Stimulated activated CD8-positive, alpha-beta memory T cell treated with anti-CD3 and anti-CD28 coated beads, Interleukin-4, amount 100 ng/mL, for 24 hours (primary cell): ENCODE measurements at places on chromosomes 6 and 20.

DNA sequence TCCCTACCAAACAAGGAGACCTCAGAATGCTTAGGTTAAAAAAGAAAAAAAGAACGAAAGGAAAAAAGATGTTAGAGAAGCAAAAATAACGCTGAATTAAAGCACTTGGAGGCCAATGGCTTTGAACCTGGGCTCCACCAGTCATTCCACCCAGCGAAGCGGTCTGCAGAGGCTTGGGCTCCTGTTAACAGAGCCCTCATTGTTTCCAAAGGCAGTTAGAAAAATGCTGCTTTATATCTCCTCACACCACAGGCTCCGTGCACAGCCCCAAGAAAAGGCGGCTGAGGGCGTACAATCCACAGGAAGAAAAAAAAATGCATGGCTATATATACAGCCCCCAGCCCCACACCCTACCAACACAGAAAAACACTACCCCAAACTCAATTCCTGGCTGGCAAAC, 255.9 kb downstream of the FOXC1 start:
- DNase-seq: no peak

GRCh38 chr6:70176842-70177550, 125.9 kb downstream of the COL9A1 start:
- DNase-seq: no peak

DNA sequence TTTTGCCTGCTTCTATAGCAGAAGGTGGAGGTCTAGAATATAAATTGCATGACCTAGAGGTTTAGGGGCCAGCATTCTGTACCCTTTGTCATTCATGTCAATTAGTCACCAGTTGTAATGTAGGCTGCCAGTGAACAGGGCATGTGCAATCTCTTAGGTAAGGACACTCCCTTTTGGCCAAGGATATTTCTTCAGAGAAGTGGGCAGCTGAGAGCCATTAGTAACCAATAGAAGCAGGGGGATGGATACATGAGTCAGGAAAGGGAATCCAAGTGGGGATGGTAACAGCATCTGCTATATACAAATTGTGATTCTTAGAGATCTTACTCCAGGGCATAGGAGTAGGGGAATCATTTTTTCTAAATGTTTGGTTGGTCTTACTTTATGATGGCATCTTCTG, 494.2 kb upstream of the JAG1 start:
- no peak for DNase-seq

DNA sequence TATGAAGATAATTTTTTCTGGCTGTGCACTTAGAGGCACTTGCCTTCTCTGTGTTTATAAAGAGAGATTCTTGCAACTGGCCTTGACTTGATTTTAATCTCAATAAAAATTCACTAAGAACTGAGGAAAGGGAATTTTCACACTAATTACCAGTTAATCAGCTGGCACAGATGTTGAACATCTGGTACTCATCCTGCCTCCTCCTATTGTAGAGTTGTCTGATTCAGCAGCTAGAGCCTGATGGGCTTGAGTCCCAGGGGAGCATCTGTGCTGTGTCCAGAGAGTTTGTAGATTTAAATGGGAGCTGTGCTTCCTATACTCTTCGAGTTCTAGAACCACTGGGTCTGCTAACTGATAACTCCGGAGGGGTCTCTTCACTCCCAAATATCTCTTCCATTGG, 284.4 kb upstream of the RNF24 start:
- no peak for DNase-seq

GRCh38 chr6:113464536-113464935, 392.6 kb upstream of the MARCKS start:
- no peak for DNase-seq

DNA sequence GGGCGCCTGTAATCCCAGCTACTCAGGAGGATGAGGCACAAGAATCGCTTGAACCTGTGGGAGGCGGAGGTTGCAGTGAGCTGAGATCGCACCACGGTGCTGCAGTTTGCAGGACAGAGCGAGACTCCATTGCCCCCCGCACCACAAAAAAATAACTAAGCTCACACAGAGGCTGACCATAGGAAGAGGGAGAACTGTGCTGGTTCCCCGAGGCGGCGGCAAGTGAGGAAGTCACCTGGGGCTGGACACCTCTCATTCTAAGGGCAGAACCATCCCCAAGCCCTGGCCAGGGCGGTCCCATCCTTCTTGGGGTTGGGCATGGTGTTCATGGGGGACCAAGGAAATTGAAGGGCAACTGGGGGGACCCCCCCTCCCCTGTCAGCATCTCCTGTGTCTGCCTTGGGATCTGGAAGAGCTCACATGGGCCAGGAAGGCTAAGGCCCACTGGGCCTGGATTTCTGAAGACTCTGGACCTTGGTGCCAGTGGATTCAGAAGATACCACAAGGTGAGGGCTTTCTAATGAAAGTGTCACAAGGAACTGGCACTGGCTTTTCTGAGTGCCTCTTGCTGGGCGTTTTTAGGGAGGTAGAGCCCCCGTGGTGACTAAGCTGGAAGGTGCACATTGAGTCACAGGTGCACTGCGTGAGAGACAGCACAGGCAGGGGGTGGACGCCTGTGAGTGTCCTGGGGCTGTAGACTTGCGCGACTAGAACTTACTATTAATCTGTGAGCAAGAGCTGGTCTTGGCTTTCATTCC, 11.5 kb downstream of the IRF4 start:
- DNase-seq: peak; percentile 42

DNA sequence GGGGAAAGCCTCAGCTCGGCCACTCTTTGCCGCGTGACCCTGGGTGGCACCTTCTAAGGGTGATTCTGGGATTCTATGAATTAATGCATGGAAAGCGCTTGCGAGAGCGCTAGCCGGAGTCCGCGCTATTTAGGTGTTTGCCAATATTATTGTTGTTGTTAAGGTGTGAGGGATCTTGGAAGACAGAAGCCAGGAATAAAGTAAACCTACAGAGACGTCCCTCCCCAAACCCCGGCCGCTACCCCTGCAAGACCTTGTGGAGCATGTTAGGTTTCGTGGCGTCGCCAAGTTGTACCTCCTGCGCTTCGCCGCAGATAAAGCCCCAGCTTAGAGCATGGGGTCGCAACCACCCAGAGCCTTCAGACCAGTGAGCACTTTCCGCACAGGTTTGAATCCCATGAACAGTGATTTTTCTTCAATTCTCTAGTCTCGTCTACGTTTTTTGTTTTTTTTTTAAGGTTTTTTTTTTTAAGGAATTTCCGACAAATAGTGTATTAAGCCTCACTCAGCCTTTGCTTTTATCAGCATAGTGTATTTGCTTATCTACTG, 16.9 kb upstream of the ZSCAN9 start:
- no peak for DNase-seq

DNA sequence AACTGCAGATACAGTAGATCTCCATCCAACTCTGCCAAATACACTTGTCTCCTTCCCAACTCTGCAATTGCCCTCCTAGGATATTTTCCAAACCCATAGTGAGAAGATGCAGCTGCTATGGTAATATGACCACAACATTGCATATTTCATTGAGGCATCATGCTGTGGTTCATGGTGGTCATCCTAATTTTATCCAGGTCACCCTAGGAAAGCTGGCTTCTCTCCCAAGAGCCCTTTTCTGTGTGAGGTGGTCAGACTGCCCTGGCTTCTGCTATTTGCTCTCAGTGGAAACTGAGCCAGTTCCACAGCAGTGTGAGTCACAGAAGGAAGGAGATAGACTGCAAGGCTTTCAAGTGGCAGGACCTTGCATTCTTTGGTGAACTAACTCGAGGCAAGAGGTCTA, 5.5 kb downstream of the OGFRL1 start:
- DNase-seq: no peak

DNA sequence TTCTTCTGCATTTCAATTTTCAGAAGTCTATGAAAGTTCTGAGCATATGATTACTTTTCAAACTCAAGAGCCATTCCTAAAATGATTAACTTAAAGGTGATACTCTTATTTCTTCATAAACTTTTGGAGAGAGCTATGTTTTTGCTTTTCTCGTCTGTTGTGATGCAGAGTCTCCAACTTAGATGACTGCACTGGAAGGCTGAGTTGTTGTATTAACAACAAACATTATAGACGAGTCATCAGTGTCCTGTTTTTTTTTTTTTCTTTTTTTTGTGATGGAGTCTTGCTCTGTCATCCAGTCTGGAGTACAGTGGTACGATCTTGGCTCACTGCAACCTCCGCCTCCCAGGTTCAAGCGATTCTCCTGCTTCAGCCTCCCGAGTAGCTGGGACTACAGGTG, 101.9 kb downstream of the CD109 start:
- no peak for DNase-seq

DNA sequence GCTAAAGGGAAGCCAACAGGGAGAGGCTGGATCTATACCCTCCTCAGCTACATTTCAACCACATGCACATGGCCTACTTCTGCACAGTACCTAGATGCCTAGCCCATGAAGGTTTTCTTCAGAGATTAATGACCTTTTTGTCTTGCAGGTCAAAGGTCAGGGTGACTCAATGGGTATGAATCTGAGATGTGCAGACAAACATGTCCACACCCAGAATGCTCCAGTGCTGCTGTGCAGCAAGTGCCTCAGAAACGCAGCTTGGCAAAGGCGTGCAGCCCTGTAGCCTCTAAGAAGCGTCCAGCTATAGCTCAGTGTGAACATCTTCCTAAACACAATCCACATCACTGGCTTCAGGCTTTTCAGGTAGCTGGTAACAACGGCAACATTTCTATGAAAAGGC, 24.4 kb downstream of the MAP1LC3A start:
- no peak for DNase-seq

GRCh38 chr6:105995391-105995865, 90.7 kb upstream of the PRDM1 start:
- no peak for DNase-seq

DNA sequence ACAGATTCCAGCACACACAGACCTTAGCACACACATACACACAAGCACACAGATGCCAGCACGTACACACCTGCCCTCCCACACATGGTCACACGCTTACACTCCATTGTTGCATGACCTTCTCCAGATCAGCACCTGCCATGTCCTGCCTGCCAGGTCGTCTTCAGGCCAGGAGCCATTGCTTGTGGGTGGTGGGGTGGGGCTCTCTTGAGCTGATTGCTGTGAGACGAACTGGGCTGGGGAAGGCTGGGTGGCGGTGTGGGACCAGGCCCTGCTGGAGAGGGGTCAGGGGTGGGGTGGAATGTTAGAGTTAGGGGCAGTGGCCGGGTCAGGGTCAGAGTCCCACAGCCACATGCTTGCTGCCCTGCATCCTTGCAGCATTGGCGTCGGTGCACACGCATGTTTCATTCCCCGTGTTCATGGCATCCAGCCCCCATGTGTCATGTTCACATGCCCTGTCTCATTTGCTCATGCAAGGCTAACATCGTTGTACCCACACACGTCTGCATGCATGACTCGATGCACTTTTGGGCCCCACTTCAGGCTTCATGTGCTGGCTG, 6.5 kb upstream of the NPBWR2 start:
- DNase-seq: no peak

- no peak for DNase-seq
Measured at GRCh38 chr20:43844778-43845614, 69.7 kb upstream of the TOX2 start.

GRCh38 chr6:150978624-150979023, 113.1 kb downstream of the MTHFD1L start:
- no peak for DNase-seq

DNA sequence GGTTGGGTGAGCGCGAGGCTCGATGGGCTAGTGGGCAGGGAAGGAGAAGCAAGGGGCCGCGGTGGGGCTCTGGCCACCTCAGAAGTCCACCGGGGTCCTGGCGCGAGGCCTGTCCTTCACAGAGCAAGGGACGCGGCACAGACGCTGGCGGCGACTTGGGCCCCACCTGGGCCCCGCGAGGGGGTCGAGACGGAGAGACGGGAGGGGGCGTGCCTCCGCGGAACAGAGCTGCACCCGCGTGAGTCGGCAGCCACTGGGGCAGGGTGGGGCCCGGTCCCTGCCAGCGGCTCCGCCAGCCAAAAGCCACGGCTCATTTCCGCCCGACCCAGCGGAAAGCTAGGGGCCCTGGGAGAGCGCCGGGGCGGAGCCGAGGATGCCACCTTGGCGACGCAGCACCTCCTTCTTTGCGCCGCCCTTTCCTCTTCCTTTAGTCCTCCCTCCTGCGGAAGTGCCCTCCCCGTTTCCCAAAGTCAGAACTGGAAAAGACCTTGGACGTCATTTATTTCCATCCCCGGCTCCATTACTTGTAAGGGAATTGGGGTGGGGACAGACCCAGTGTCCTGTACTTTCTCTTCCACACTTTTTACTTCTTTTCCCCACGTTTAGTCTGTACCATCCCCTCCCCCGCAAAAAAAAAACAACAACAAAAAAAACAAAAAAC, at the start of gene CUL7:
Gene CUL7 (minus strand): TSS at position 307 of the 661 bp plus-strand sequence. CDS start 1,063 bp downstream, outside the sequence.
- peak; percentile 85 for DNase-seq

DNA sequence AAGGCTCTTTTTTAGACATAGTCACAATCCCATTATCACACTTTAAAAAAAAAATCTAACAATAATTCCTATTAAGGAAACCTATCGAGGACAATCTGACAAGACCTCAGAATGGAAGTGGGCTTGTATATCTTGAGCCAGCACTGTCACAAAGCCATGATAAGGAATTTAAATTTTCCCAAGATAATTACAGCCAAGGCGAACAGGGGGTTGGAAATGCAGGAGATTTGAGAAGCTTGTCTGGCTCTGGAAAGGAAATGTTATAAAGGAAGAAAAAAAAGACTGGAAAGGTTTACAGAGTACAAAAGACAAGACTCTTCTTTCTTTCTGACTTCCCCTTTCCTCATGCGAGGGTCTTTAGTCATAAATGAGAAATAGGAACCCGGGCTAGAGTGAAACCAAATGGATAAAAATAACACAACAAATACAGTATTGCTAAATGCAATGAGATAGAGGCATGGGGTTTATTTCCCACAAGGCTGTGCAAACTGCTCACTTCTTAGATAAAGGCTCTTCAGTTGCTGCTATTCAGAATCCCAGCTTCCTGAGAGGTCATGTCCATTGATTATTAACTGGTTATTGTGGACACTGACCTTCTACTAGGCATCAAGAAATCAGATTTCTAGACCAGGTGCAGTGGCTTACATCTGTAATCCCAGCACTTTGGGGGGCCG, 13.4 kb upstream of the GHRH start:
- no peak for DNase-seq

DNA sequence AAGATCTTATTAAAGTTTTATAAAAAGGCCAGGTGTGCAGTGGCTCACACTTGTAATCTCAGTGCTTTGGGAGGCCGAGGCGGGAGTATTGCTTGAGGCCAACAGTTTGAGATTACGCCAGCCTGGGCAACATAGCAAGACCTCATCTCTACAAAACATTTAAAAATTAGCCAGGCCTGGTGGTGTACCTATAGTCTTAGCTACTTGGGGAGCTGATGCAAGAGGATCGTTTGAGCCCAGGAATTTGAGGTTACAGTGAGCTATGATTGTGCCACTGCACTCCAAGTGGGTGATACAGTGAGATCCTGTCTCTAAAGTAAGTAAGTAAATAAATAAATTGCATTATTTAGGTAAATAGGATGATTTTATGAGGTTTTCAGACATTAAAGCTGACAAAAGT, 183.2 kb downstream of the ISM1 start:
- no peak for DNase-seq

DNA sequence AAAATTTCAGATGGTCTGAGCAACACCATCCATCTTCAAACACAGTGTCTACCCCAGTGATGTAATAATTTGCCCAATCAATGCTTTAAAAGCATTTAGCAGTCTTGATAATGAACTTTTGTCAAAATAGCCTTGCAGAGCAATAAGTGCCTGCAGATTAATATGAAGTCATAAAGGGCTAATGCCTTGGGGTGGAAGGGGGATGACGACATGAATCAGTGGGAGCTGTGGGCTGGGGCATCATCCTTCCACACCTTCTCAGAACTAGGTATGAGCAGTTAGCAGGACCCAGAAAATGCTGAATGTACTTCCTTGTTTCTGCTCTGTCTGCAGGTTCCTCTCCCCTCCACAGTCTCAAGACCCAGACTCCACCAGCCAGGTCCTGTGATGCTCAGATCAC, 166.2 kb upstream of the MAFB start:
- no peak for DNase-seq
